Sigmoid colon (tissue), 7 donors: ENCODE measurements at places on chromosomes 12 and 14. TPM values are rescaled to one million over a fixed set of nuclear protein-coding genes. Genes with fewer than 3 reads are reported as not detected.
A peak's percentile ranks its signal among the peaks of the same experiment; 100 is the strongest.

DNA sequence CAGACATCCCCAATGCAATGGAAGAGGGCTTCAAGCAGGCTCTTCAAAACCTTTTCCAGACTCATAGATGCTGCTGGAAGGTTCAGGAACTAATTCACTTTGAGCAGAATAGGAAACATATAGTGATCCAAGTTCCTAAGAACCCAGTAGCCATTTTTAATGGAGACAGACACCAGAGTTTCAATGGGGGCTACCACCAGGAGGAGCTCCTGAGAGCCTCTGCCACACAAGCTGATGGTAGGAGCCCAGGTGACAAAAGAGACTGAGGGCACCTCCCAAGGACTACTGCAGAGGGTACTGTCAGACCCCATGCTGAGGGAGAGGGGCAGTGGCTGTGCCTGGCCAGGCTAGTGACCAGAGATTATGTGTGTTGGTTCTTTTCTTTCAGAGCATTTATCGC lies 45.9 kb downstream of the IFNG start:
- no peak for DNase-seq
- H3K4me1 ChIP-seq: no peaks in the 10 kb centered on the region
- no peaks in the 10 kb centered on the region for H3K27me3 ChIP-seq
- no peak overlapping the region for H3K27ac ChIP-seq

DNA sequence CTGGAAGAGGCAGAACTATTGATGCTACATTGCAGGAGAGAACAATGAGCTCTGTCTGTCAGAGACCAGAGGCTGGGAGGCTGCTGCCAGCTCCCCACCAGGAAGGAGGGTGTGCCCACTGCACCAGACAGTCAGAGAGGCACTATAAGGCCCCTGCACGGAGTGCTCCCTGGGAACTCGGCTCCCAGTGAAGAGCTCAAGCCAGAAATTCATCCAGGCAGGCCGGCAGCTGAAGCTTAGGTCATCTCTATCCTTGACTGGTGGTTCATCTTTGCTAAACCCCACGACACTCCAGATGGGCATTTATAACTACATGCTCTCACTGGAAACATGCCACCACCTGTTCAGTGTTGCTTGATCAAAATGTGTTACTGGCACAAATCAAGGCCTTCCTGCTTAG lies 65.1 kb upstream of the GPATCH2L start:
- no peak for DNase-seq
- H3K4me1 ChIP-seq: no peaks in the 10 kb centered on the region
- H3K36me3 ChIP-seq: peaks cover 13% of the 10 kb centered on the region
- H3K27me3 ChIP-seq: no peaks in the 10 kb centered on the region
- no peak overlapping the region for H3K4me3 ChIP-seq

The ANKS1B gene
- total RNA-seq: 57.3 TPM

DNA sequence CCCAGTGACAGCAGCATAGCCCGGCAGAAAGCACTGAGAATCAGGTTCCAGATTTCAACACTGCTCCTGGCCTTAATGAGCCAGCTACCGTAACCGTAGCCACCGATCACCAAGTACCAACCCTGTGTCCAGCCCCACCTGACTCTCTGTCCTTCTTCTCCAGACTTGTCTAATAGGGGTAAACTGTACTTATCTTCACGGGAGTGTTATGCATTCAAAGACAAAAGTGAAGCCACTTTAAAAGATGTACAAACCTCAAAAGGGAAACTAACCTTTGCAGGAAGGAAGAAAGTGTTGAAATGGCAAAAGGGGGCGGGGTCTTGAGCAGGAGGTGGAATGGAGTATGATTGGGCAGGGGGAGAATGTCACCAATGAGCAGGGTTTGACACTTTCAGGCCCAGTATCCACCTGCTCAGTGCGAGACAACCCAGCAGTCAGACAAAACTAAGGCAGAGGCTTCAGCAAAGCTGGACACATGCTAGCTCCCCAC lies 226.1 kb downstream of the CHST11 start:
- peaks cover 46% of the 10 kb centered on the region for H3K4me1 ChIP-seq
- no peaks in the 10 kb centered on the region for H3K27me3 ChIP-seq
- H3K4me3 ChIP-seq: no peak overlapping the region

The TAS2R13 gene
- 2.9 TPM for total RNA-seq

GRCh38 chr12:54394281-54394719 lies 9.8 kb upstream of the ZNF385A start:
- H3K4me3 ChIP-seq: no peak overlapping the region
- peaks cover 48% of the 10 kb centered on the region for H3K36me3 ChIP-seq
- peaks cover 12% of the 10 kb centered on the region for H3K4me1 ChIP-seq

DNA sequence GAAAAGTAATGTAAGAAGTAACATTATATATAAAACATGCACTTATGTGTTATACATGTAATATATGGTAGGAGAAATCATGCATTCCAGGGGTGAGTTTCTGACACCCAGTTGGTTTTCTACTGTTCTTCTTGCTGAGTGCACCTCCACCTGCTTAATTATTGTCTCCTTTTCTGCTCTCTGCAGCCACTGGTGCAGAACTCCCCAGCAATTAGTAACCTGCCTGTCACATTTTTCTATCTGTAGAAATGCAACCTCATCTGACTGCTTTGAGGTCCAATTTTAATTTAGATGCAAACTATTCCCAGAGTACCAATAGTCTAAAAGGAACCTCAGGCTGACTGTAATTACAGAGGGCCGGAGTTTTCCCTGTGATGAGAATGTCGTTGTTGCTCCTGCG lies 842.1 kb downstream of the AACS start:
- no peak overlapping the region for H3K4me3 ChIP-seq
- no peak for DNase-seq
- no peaks in the 10 kb centered on the region for H3K4me1 ChIP-seq
- no peak overlapping the region for H3K27ac ChIP-seq
- no peaks in the 10 kb centered on the region for H3K36me3 ChIP-seq

DNA sequence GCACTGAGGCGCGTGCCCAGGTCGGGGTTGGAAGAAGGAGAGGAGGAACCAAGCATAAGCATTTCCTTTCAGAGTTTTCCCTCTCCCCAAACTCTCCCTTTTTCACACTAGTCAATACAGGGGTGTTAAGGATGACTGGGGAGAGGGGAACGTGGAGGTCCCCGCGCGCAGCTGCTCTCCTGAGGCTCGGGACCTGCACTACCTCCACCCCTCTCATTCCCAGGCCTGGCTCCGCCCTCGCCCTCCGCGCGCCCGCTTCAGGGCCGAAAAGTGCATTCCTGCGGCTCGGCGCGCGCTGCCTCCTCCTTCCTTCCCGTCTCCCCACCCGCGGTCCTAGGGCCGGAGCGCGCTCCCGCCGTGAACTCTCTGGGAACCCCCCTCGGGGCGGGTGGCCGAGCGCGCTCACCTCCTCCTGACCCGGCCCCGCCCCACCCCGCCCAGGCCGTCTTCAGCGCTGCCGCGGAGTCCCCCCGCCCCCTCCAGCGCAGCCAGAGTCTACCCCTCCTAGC lies 11.3 kb downstream of the RARG start:
- H3K4me3 ChIP-seq: peak overlapping the region; percentile 89
- no peaks in the 10 kb centered on the region for H3K27me3 ChIP-seq
- H3K27ac ChIP-seq: peak overlapping the region; percentile 100
- no peaks in the 10 kb centered on the region for H3K36me3 ChIP-seq
- peaks cover 68% of the 10 kb centered on the region for H3K4me1 ChIP-seq

The C12orf50 gene
- not detected for total RNA-seq

DNA sequence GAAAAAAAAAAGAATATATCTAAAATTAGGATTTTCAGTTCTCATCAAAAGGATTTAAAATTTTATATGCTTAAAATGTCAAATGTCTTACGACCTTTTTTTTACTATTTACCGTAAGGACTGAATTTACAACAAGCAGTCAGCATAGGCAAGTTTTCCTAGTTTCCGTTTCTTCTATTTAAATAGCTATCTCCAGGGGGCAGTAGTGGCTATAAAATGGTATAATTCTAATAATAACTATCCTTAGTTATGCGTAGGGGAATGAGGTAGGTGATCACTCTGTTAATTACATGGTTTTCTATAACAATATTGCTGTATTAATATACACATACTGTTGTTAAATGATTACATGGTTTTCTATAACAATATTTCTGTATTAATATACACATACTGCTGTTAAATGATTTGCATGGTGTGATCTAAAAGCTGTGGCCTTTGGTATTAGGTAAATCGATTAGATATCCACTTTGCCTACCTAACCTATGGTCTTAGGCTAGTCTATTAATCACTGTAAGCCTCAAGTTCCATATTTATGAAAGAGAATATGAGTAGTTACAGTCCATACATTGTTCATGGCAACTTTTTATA lies 217.7 kb upstream of the PDZRN4 start:
- no peaks in the 10 kb centered on the region for H3K36me3 ChIP-seq
- DNase-seq: no peak
- H3K27me3 ChIP-seq: no peaks in the 10 kb centered on the region
- no peak overlapping the region for H3K27ac ChIP-seq
- H3K4me3 ChIP-seq: no peak overlapping the region

DNA sequence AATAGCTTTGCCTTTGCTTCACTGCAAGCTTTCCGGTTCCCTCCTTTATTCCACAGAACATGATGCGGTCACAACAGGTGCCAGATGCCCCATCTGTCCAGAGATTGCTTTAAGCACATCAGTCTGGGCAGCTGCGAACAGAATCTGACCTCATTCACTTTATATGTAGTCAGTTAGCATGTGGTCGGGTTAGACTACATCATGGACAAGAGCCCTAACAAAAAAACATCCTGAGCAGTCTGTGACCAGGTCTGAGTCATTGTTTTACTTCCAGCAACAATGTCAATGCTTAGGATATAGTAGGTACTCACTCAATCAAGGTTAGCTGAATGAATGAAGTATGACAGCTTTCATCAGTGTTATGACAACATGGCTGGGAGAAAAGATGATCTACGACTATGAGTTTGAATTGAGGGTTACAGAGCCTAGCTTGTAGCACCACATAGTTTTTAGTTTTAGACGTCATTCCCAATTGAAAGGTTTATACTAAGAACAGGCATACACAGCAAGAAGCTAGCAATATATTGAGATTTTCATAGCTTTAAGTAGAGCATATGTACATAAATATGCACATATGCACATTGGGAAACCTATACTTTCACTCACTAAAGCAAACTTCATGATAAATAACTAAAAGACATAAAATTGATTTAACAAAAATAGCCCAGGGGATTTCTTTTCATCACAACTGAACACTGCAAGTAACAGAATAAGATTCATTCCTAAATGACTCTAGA lies 64.2 kb upstream of the TMCC3 start:
- no peaks in the 10 kb centered on the region for H3K36me3 ChIP-seq
- no peak overlapping the region for H3K27ac ChIP-seq
- no peaks in the 10 kb centered on the region for H3K4me1 ChIP-seq
- no peaks in the 10 kb centered on the region for H3K27me3 ChIP-seq
- DNase-seq: no peak

GRCh38 chr14:101174522-101174838 lies 271.0 kb upstream of the RTL1 start:
- no peaks in the 10 kb centered on the region for H3K4me1 ChIP-seq
- no peaks in the 10 kb centered on the region for H3K36me3 ChIP-seq
- no peak overlapping the region for H3K4me3 ChIP-seq
- DNase-seq: no peak
- H3K27ac ChIP-seq: no peak overlapping the region

The AGAP2 gene
- 2.2 TPM for total RNA-seq

- H3K4me1 ChIP-seq: no peaks in the 10 kb centered on the region
- H3K36me3 ChIP-seq: no peaks in the 10 kb centered on the region
- DNase-seq: no peak
- no peak overlapping the region for H3K27ac ChIP-seq
- H3K27me3 ChIP-seq: no peaks in the 10 kb centered on the region
Observed at GRCh38 chr12:120019197-120019596, 30.2 kb downstream of the BICDL1 start.

The WNT5B gene
- total RNA-seq: 32.4 TPM

DNA sequence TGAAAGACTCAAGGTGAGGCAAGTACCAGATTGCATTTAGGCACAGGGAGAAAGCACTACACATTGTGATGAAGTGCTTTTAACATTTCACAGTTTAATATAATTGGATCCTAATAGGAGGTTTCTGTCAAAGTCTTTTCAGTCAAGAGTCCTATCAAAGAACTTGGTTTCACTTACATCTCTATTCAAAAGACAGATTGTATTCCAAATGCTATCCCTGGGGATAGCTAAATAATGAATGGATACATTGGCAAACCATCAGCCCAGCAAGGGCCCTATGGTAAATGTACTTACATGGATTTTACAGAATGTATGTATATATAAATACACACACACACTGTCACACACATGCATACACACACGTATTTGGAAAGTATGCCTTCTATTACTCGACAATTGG lies 655.5 kb upstream of the FLRT2 start:
- H3K4me3 ChIP-seq: no peak overlapping the region
- H3K27me3 ChIP-seq: no peaks in the 10 kb centered on the region
- DNase-seq: no peak
- H3K27ac ChIP-seq: no peak overlapping the region

The SSTR1 gene
- total RNA-seq: under 0.01 TPM

DNA sequence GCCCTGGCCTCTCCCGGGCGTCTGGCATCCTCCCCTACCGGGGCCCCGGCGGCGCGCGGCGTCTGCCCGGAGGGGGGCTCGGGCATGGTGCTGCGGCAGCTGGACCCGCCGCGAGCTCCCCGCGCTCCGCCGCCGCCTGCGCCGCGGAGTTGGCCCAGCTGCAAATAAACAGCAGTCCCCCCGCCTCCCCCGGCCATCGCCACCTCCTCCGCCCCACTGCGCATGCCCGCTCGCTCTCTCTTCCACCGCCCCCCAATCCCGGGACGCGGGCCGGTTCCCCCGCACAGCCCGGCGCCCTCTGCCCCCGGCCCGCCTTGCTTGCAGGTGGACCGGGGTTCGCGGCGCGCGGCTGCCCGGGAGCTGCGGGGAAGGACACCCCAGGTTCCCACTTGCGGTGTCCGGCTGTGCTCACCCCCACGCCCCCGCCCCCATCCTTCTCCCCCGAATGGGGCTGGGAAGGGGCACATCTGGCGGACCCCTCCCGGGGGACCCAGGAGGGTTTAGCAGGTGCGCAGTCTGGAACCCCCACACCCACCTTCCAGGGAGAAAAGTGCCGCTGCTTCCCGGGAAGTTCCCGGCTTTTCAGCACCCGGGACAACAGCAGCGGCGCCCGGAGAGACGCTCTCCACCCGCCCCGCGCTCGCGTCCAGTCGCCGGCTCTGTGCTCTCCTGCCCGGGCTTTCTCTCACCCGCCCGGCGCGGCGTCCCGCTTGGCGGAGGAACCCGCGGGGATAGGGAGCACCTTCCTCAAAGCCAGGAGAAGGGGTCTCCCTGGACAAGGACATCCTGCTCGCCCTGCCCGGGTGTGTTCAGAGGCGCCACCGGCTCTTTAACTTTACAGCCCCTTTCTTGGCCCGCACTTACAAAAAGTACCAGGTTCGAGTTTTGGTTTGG lies at the start of gene TMTC1:
TSS of gene TMTC1 (minus strand) at position 170 of the 894 bp plus-strand sequence. CDS start 191 bp downstream, outside the sequence.
- H3K27me3 ChIP-seq: no peaks in the 10 kb centered on the region
- no peaks in the 10 kb centered on the region for H3K36me3 ChIP-seq
- peak; percentile 90 for DNase-seq
- H3K4me1 ChIP-seq: peaks cover 19% of the 10 kb centered on the region

The MANSC4 gene
- total RNA-seq: not detected
